A549 treated with DMSO at 1 μM for 4 hours (cell line): ENCODE measurements at places on chromosomes 6 and 20. TPM values are rescaled to one million over a fixed set of nuclear protein-coding genes. Genes with fewer than 3 reads are reported as not detected.

Gene GJE1
- not detected in 5 replicates for total RNA-seq

Gene TRIM10
- not detected in 5 replicates for total RNA-seq

Gene C20orf173
- total RNA-seq: not detected in 5 replicates

Gene PACRG
- 0.12 TPM in 1 of 5 replicates, not detected in the others for total RNA-seq

Gene MOXD1
- 1.5 to 2.4 TPM (median 2.0 TPM) in 5 replicates for total RNA-seq

Gene ACTL10
- 0.05 TPM in 1 of 5 replicates, not detected in the others for total RNA-seq

Gene HTR1B
- total RNA-seq: 0.03 to 0.07 TPM in 2 of 5 replicates, not detected in the others

Gene ZNF391
- total RNA-seq: 0.20 to 0.47 TPM (median 0.26 TPM) in 5 replicates

Gene ADTRP
- 0.37 to 0.89 TPM (median 0.69 TPM) in 5 replicates for total RNA-seq

Gene BMP5
- total RNA-seq: 0.03 to 0.05 TPM in 2 of 5 replicates, not detected in the others

Gene OR12D3
- not detected in 5 replicates for total RNA-seq

Gene PPARD
- total RNA-seq: 5.0 to 7.0 TPM (median 5.9 TPM) in 5 replicates

Gene RPP40
- 25.8 to 28.4 TPM (median 27.5 TPM) in 5 replicates for total RNA-seq

Gene SCAF8
- 17.2 to 21.1 TPM (median 19.5 TPM) in 5 replicates for total RNA-seq

Gene CAPN11
- not detected in 5 replicates for total RNA-seq

Gene SNAI1
- total RNA-seq: 13.6 to 19.4 TPM (median 17.3 TPM) in 5 replicates

Gene FAM217A
- not detected in 5 replicates for total RNA-seq

Gene VWA7
- 1.4 to 2.0 TPM (median 1.8 TPM) in 5 replicates for total RNA-seq

Gene GRM4
- total RNA-seq: 0.09 to 0.21 TPM (median 0.10 TPM) in 4 of 5 replicates, not detected in the other

Gene NRM
- 24.4 to 30.4 TPM (median 27.2 TPM) in 5 replicates for total RNA-seq

Gene BRD2
- 130 to 163 TPM (median 144 TPM) in 5 replicates for total RNA-seq

Gene DEFB124
- not detected in 5 replicates for total RNA-seq

Gene SF3B5
- total RNA-seq: 199 to 225 TPM (median 207 TPM) in 5 replicates

Gene MYLK2
- total RNA-seq: 0.44 to 0.88 TPM (median 0.60 TPM) in 5 replicates

Gene HDGFL1
- not detected in 5 replicates for total RNA-seq

Gene RBPJL
- total RNA-seq: not detected in 5 replicates

Gene ADGRG6
- 40.6 to 62.5 TPM (median 56.6 TPM) in 5 replicates for total RNA-seq

Gene ANKRD66
- not detected in 5 replicates for total RNA-seq

Gene SLCO4A1
- 4.9 to 10.2 TPM (median 8.5 TPM) in 5 replicates for total RNA-seq

Gene TXLNB
- total RNA-seq: not detected in 5 replicates

Gene SEC23B
- total RNA-seq: 59.4 to 68.4 TPM (median 65.4 TPM) in 5 replicates

Gene CFAP61
- total RNA-seq: 0.26 to 0.70 TPM (median 0.39 TPM) in 4 of 5 replicates, not detected in the other

Gene DYNLT2
- total RNA-seq: 0.62 to 0.90 TPM (median 0.69 TPM) in 5 replicates

Gene HS3ST5
- not detected in 5 replicates for total RNA-seq

Gene SRMS
- total RNA-seq: 0.06 TPM in 1 of 5 replicates, not detected in the others

Gene PRDM13
- 0.83 to 1.2 TPM (median 0.93 TPM) in 5 replicates for total RNA-seq

Gene GABRR1
- total RNA-seq: not detected in 5 replicates

Gene CNR1
- total RNA-seq: 0.24 to 0.53 TPM (median 0.40 TPM) in 5 replicates

Gene SLC13A3
- total RNA-seq: 0.12 TPM in 1 of 5 replicates, not detected in the others

Gene DBNDD2
- 24.5 to 28.8 TPM (median 25.3 TPM) in 5 replicates for total RNA-seq

Gene ANKEF1
- total RNA-seq: 6.9 to 10.0 TPM (median 8.7 TPM) in 5 replicates

Gene CTCFL
- total RNA-seq: not detected in 5 replicates

Gene SMLR1
- not detected in 5 replicates for total RNA-seq

Gene WFDC2
- total RNA-seq: 0.15 to 0.19 TPM in 2 of 5 replicates, not detected in the others
